Pons (tissue), 1 donor: ENCODE measurements at places on chromosomes 4 and X.

DNA sequence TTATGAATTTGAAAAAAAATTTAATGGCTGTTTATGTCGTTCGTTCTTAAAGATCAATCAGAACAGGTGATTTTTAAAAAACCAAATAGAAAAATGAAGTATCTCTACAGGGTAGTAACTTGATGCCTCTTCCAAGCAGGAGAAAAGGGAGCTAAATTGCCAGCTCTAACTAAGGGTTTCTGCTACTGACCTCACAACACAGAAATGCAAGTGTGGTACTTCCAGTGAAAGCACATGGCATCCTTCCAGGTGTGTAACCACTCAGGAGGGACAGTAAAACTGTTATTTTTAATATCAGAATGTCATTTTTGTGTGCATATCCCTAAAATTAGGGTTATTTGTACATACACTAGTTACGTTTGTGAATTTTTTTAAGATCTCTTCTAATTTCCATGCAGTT, 116.8 kb upstream of the ZCCHC13 start:
- no peak for DNase-seq

DNA sequence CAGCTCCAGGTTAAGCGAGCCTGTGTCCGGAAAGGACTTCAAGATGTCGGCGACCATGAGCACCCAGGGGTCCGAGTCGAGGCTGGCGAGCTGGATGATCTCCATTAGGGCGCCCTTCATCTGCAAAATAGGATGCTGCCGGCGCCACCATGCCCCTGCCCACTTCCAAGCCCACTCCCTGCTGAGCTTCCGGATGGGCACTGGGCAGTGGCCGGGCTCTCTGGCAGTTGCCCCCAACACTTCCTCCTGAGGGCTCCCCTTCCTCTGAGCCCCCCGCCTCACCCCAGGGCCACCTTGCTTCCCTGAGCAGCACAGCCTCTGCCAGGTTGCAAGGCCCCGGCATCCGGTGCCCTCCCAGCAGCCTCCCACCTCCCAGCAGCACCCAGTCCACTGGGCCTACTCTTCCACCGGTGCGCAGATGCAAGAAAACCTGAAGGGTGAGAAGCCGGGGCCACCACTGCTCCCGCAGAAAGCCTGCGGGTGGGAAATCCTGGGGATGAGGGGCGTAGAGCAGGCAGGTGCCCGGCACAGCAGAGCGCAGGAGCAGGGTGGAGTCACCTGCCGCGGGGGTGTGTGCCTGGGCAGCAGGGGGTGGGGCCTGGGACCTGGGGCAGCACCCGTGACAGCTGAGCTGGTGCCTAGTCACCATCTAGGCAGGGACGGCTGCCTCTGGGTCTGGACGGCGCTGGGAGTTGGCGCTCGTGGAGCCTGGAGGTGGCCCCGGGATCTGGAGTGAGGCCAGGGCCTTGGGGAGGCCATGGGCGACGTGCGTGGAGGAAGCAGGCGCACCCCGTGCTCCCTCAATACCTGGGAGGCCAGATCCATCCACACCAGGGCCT, 17.0 kb downstream of the NELFA start:
- no peak for DNase-seq

DNA sequence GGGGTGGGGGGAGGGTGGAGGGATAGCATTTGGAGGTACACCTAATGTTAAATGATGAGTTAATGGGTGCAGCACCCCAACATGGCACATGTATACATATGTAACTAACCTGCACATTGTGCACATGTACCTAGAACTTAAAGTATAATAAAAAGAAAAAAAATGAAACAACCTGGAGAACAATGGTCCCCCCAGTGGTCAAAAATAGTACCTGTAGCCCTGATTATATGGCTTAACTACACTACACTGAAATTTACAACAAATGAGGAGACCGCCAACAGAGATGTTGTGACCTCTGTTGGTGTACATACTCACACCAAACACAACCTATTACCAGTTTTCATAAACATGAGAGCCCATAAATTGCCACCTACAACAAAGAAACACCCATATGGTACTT, 7.3 kb upstream of the MAGEE1 start:
- no peak for DNase-seq

- no peak for DNase-seq
Measured at GRCh38 chr4:98996765-98997068, 1.2 kb downstream of the METAP1 start.

DNA sequence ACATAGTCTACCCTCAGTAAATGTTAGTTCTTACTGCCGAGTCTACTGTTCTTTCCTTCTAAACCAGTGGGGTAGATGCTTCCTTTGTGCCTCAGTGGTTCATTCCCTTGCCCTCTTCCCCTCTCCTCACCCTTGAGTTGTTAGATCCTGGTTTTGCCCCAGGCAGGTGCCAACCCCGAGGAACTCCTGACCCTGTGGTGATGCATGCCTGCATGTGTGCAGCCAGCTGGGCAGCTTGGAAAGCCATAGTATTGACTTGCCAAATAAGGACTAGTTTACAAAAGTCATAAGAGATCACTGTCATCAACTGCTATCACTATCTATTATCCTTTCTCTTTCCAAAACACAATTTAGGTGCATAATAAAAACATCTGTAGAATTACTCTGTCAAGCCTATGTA, 50.9 kb downstream of the REPS2 start:
- DNase-seq: no peak

- DNase-seq: no peak
Measured at GRCh38 chr4:8097721-8098345, 60.8 kb downstream of the ABLIM2 start.

- no peak for DNase-seq
Measured at GRCh38 chr4:143391261-143391660, 54.6 kb downstream of the GAB1 start.

DNA sequence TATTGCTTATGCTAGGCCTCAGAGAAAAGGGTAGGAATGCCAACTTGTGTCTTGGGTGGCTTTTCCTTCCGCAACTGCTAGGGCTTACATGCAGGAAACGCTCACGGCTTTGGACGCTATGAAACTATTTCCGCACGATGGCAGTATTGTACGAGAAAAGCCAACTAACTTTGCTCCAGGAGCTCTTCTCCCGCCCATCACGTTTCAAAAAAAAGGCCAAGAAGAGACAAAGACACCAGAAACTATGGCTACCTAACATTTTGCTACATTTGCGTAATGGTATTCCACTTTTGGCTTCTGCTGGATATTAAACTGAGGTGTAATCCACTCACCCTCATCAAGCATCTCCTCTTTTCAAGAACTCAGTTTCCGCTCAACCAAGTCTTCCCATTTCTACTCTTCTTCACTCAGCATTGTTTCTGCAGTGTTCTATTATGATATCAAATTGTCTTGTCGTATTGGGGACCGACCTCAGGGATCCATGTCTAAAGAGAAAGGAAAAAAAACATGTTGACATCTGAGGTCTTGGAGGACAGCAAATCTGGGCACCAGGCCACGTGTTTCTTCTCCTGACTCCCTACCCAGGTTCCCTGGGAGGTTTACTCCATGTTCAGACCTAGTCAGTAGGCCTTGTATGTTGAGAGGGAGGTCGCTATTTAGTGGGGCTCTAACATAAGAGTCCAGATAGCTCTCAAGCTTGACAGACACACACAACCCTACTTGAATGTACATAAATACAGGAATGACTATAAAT, 239.4 kb upstream of the STK26 start:
- no peak for DNase-seq

DNA sequence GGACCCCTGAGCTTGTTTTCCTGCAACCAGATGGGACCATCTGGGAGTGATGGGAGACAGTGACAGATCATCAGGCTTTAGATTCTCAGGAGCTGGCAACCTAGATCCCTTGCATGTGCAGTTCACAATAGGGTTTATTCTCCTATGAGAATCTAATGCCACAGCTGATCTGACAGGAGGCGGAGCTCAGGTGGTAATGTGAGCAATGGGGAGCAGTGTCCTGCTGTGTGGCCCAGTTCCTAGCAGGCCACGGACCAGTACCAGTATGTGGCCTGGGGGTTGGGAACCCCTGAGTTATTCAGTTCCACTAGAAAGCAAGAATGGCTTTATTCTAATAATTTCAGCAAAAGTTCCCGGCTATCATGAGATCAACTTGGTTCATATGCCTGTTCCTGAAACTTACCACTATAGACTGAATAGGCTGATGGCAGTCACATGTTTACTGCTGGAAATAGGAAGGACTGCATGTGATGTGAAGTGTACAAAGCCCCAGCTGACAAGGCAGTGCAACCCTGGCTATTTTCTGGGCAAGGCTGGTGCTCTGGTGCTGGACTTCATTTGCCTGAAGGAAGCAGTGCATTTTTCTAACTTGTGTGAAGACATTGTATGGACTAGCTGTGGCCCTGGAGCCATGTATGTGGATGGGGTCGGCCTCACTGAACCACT, 107.2 kb downstream of the SPRY1 start:
- DNase-seq: peak; percentile 66

- DNase-seq: no peak
Measured at GRCh38 chrX:48910926-48911411, 477 bp downstream of the SLC35A2 start.

GRCh38 chr4:95825546-95825945, 14.3 kb upstream of the PDHA2 start:
- DNase-seq: no peak

DNA sequence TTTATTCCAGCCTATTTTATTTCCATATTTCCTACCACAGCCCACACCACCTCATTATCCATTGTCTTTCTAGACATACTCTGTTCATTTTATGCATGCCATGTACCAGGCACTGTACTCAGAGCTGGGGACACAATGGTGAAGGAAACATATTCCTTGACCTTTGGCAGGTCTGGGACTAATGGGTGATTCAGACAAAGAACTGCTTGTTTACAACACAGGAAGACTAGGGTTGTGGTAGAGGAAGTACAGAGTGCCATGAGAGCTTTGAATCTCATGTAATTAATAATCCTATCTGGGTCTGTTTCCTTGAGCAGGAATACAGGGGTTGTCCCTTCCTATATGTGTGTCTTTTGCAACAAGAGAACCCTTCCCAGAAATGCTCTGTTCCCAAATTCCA, 75.1 kb upstream of the NUDT10 start:
- no peak for DNase-seq

- DNase-seq: no peak
Measured at GRCh38 chr4:6058531-6059374, 40.5 kb upstream of the C4orf50 start.

DNA sequence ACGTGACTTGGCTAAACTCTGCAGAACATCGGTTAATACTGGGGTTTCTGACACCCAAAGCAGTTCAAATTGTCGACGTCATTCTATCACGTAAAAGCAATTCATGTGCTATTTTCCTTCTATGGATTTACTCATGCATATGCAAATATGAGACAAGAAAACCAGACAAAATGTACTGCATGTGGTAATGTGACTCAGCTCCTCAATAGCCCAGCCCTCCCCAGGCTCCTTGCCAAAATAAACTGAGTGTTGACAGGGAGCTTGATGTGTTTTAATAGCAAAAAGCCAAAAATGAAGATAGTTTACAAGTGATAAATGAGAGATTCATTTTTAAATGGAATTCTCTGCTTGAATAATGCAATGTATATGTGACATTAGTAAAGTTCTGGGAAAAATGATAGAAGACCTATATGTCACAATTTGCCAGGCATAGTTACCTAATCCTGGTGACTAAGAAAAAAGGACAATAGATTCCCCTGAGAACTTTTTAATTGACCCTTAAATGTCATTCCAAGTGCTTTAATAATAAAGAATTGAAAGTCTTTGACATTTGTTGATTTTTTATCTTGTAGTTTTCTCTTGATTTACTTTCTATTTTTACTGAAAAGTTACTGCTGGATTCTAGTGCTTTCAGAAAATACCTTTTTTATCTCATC, 1700.6 kb upstream of the TENM3 start:
- DNase-seq: no peak

DNA sequence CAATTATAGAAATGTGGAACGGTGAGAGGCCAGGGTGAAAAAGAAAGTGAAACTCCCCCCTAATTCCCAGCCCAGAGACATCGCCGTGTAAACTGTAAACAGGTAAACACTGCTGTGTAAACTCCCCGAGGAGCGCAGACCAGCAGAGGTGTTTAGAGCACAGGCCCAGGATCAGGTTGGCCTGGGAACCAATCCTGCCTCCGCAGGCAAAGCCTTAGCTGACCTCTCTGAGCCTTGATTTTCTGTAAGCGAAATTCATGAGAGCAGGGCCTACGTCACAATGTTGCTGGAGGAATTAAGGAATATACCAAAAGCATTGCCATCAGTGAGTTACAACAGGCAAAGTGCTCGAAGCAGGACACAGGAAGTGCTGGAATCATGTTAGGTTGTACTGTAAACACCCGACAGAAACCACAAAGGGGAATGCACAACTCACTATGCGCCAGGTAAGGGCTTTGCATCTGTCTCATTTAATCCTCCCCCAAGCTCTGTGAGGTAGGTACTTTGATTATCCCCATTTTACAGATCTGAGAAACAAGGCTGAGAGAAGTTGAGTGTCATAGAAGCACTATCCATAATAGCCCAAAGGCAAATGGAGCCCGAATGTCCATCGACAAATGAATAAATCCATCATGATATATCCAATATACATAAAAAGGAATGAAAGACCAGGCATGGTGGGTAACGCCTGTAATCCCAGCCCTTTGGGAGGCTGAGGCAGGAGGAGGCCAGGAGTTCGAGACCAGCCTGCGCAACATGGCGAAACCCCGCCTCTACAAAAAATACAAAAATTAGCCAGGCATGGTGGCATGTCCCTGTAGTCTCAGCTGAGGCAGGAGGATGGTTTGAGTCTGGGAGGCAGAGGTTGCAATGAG, 30.7 kb upstream of the KIAA0232 start:
- DNase-seq: no peak

DNA sequence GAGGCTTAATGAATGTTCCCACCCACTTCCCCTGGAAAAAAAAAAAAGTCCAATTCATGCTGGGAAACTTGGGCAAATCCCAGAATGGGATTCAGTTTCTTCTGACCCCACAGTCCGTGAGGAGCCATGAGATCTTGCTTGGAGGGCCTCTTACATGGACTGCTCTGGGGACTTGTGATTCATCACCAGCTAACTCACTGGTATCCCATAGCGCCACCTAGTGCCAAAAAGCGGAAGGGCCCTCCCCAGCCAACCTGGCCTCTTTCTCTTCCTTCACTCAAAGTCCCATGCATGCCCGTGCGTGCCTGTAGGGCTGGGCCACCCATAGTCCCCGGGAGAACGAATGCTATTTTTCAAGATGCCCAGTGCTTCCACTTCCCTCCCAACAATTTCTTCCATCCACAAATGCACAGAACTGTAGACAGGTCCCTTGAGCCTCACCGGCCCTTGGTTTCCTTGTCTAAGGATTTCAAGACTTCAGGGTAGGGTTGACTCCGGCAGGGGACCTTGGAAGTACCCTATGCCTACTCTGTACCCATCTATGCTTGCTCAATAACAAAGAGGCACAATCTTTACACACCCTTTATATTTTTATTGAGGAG, 5.1 kb downstream of the RTL5 start:
- DNase-seq: peak; percentile 70

- peak; percentile 37 for DNase-seq
Measured at GRCh38 chrX:31036895-31037294, 34.9 kb downstream of the FTHL17 start.
